ENCODE measurements at places on chromosomes 3 and 15.

- DNase-seq, result no peak
These were observed 85.9 kb upstream of the ZBTB20 start for GRCh38 chr3:115233021-115233420.

GRCh38 chr3:49813497-49814174 lies at the start of gene UBA7:
Gene UBA7, minus strand, starts transcription at chr3:49813953. Its CDS starts 166 bp downstream, at chr3:49813787.
- no peak for DNase-seq

GRCh38 chr3:111730143-111730542 lies 128.9 kb upstream of the PHLDB2 start:
- DNase-seq, result no peak

DNA sequence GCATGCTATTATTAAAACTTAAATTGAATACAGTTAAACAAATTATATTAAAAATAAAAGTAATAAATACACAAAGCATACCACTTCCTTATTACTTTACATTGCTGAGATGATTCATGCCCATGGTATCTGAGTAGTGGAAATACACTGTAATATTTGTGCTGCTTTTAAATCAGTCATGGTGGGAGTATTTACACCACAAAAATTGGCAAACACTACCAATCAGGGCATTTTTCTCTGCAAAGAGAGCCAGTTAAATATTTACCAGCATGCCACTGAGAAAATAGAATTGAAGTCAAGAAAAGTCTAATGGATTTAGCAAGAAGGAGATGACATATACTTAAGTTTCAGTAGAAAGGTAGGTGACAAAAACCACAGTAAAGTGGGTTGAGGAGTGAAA lies 19.6 kb downstream of the PPARG start:
- DNase-seq, result no peak

- no peak for DNase-seq
These were observed 108.4 kb downstream of the LSM3 start for GRCh38 chr3:14286887-14287500.

DNA sequence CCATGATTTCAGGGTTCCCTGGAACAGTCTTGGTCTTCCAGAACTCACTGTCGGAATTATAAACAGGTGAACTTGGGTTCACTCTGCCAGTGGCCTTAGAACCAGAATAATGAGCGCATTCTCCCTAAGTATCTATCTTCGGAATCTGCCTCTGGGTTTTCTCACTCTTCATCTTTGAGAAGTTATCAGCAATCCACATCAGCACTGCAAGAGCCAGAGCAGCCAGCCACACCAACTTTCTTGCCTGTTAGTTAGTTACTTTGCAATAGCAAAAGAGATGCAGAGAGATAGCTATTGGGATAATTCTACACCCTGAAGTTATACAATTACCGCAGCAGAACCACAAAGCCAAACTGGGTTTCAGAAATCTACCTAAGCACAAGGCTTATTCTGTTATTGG lies 25.8 kb downstream of the GLB1 start:
- no peak for DNase-seq

- DNase-seq, result no peak
These were observed 88.4 kb upstream of the GALNT15 start for GRCh38 chr3:16085884-16086608.

DNA sequence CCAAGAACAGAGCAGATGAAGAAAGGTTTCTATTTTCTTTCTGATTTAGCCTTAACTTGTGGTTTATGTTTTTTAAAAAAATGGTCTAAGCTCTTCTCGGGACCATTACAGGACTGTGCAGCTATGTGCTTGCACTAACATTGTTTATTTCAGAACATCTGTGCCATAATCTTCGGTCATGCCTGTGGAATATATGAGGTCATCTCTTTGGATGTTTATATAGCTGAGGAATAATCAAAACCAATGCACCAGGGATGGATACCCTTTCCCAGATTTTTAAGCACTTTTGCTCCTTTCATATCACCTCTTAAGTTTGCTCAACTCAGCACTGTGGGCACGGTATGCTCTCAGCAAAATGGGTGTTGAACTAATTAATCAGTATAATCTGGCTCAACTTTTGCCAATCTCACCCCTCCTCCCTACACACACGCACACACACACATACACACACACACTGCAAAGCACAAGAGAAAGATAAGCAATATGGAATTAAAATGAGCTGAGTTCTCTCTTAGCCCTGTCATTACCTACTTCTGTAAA lies 268.5 kb upstream of the TMC3 start:
- DNase-seq, result no peak

GRCh38 chr15:97490429-97490828 lies 470.1 kb upstream of the ARRDC4 start:
- DNase-seq, result no peak

- DNase-seq, result no peak
These were observed 108.1 kb downstream of the RSRC1 start for GRCh38 chr3:158217992-158218391.

GRCh38 chr15:42723068-42723467 lies 13.9 kb downstream of the CDAN1 start:
- no peak for DNase-seq

DNA sequence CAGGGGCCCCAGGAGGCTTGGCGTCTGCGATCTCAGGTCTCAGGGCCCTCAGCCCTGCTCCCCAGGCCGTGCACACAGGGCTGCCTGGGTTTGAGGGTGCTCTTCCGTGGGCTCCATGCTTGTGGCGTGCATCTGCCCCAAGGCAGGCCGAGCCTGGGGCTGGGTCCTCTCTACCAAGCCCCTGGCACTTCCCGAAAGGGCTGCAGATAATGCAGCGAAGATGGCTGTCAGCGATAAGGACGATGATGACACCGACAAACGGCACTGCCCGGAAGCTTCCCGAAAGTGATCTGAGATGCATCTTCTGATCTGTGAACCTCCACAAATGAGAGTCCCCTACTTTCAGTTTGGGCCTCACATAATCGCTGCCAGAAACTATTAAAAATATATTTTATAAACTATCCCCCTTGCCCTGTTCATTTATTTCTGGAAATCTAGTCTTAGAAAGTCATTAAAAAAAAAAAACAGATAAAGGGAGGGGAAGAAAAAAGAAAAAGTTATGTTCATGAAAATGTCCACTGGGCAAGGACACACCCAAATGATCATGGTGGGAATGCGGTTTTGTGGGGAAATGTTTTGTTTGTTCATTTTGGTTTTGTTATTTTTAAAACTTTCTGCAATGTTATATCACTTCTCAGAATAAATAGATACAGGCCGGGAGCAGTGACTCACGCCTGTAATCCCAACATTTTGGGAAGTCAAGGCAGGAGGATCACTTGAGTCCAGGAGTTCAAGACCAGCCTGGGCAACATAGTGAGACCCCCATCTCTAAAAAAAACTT lies 51.5 kb downstream of the RPN1 start:
- no peak for DNase-seq

DNA sequence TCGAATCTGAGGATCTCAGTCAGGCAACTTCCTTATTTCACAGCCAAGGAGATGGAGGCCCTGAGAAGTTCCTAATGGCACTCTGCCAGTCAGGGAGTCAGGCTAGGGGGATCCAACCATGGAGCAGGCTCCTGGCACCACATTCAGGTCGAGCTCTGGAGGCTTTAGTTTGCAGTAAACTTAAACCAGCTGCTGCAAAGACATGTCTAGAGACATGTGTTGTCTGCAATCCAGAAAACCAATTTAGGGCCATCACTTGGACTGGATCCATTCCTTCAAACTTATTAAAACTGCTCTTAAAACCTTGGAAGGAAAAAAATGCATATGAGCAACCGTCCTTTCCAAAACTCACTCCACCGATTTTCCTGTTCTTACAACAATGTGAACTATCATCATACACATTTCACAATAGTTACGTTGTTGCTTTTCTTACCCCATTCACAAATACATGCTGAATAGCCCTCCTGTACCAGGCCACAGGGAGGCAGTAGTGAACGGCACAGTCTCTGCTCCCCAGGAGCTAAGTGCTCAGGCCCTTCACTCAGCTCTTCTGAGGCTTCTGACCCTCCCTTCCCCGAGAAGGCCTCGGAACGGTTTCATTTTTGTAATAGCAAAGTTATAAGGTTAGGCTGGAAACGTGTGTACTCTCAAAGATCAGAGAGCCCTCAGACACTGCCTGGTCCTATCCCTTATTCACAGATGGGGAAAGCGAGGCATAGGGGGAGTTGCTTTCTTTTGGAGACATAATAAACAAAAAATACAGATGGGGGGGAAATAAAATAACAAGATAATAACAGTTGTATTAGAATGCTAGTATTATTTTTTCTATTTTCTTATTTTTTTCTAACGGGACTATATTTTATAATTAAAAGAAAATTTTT lies 20.1 kb downstream of the RFT1 start:
- no peak for DNase-seq

- no peak for DNase-seq
These were observed 295.0 kb upstream of the RORA start for GRCh38 chr15:61524086-61524485.

- DNase-seq, result no peak
These were observed 33.4 kb downstream of the MAGEF1 start for GRCh38 chr3:184678317-184679055.

- DNase-seq, result no peak
These were observed 38.0 kb downstream of the TYRO3 start for GRCh38 chr15:41596972-41597371.

- no peak for DNase-seq
These were observed 313.4 kb downstream of the BCHE start for GRCh38 chr3:165523801-165524200.

- DNase-seq, result no peak
These were observed 602.1 kb downstream of the VGLL3 start for GRCh38 chr3:86388820-86389219.

GRCh38 chr15:64344651-64345294 lies 11.2 kb downstream of the CSNK1G1 start:
- no peak for DNase-seq

GRCh38 chr3:146072824-146073223 lies 88.2 kb downstream of the PLOD2 start:
- no peak for DNase-seq

DNA sequence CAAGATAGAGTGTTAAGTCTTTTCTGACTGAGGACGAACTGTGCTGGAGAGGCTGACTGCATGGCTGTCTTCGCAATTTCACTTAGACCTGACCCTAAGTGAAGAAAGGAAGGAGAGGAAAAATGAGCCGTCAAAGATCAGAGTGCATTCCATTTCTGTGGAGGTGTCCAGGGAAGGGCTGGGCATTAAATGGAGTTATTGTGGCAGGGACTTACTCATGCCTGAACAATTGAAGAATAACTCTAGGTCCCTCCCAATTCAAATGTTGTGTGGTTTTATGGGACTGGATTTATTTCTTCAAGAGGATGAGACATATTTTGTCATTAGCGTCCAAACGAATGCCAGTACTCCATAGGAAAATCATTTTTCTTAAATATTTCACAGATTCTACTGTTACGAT lies 187.3 kb upstream of the CFAP20DC start:
- DNase-seq, result no peak

All from activated naive CD8-positive, alpha-beta T cell treated with anti-CD3 and anti-CD28 coated beads, Interleukin-2, amount 50 U/mL, for 16 hours (primary cell).